ENCODE measurements at places on chromosomes 11 and 22.

DNA sequence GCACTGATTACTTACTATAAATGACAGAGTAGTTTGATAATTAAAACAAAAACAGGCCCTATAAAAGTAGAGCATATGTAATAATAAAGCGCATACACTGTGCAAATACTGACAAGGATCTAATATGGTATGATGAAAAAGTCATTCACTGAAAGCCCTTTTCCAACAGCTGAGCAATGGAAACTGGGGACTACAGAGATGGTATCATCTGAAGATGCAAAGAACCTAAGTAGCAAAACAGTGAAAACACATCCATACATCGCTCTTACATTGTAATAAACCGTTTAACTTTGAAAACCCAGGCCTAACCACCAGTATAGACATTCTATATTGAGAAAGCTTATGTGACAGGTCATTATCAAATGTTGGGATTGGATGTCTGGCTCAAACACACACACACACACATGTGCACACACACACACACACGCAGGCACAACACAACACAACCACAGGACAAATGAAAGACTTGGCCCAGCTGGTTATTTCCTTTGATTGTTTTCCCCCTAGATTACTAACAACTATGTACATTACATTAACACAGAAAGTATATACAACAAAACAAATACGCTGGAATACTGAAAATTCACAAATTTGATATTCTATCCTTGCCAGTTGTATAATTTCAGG, 119.5 kb downstream of the APOL5 start:
- no peak for DNase-seq

GRCh38 chr11:114250993-114251814, 45.0 kb upstream of the NNMT start:
- DNase-seq, result no peak

- no peak for DNase-seq
Observed at GRCh38 chr11:102436561-102436960, 16.0 kb downstream of the TMEM123 start.

DNA sequence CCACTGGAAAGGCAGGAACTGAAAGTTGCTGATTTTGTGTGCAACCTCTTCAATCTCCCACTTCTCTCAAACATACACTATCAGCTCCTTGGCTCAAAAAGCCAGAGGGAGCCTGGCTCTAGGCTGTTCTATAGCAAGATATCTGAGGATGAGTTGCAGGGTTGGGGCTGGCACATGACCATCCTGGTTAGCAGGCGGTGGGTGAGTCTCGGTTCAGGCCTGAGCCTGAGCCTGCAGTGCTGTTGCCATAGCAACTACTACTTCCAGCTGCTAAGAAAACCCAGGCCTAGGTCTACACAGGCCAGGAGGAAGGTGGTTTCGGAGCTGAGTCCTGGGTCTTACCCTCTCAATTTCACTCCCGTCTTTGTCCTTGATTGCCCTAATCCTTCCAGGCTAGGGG, 39.0 kb downstream of the CWC15 start:
- no peak for DNase-seq

- DNase-seq, result no peak
Observed at GRCh38 chr11:94032066-94032465, 10.9 kb downstream of the HEPHL1 start.

GRCh38 chr22:21726650-21727049, 8.9 kb downstream of the YPEL1 start:
- no peak for DNase-seq

DNA sequence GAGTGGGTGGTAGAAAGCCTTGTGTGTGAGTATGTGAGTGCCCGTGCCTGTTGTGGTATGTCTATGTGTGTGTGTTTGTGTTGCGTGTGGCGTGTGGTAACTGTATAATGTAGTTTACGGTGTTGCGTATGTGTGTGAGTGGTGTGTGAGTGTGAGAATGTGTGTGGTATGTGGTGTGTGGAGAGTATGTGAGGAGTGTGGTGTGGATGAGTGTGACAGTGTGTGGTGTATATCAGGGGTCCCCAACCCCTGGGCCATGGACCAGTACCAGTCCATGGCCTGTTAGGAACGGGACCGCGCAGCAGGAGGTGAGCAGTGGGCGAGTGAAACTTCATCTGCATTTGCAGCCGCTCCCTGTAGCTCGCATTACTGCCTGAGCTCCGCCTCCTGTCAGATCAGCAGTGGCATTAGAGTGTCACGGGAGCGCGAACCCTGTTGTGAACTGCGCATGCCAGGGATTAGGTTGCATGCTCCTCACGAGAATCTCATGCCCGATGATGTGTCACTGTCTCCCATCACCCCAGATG, 5.7 kb downstream of the UPK3A start:
- DNase-seq, result no peak

DNA sequence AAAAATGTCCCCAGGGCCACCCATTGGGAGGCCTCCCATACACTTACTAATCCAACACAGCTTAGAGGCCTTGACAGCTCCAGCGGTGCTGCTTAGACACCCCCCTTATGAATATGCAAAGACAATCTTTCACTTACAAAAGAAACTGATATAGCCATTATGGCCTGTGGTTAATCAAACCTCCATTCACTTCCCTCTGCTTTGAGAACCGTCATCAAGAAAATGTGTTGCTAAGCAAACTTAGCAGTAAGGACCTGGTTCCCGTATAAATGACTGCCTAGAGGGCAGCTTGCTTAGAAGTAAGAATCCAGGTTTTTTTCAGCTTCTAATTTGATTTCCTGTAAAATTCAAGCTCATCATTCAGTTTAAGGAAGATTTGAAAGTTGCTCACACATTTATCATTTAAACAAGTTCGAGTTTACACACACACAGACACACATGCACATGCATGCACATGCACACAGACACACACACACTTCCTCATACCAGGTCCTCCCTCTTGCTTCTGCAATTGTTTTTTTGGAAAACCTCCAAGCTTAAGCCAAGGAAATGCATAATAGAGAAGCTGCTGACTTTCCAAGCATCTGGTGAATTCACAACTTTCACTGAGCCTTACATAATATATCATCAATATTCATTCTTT, 137.7 kb upstream of the BLID start:
- no peak for DNase-seq

GRCh38 chr11:86355256-86355655, 19.4 kb upstream of the CCDC81 start:
- DNase-seq, result no peak

DNA sequence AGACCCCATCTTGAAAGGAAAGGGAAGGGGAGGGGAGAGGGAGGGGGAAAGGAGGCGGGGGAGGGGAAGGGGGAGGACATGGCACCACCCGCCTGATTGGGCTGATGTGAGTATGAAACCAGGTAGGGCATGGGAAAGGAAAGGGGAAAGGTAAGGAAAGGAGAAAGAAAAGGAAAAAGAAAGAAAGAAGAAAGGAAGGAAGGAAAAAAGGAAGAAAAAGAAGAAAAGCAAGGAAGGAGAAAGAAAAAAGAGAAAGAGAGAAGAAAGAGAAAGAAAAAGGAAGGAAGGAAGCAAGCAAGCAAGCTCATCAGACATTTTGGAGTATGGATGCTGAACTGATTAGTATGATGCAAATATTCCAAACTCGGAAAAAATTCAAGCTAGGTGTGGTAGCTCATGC, 36.0 kb upstream of the TFIP11 start:
- no peak for DNase-seq

DNA sequence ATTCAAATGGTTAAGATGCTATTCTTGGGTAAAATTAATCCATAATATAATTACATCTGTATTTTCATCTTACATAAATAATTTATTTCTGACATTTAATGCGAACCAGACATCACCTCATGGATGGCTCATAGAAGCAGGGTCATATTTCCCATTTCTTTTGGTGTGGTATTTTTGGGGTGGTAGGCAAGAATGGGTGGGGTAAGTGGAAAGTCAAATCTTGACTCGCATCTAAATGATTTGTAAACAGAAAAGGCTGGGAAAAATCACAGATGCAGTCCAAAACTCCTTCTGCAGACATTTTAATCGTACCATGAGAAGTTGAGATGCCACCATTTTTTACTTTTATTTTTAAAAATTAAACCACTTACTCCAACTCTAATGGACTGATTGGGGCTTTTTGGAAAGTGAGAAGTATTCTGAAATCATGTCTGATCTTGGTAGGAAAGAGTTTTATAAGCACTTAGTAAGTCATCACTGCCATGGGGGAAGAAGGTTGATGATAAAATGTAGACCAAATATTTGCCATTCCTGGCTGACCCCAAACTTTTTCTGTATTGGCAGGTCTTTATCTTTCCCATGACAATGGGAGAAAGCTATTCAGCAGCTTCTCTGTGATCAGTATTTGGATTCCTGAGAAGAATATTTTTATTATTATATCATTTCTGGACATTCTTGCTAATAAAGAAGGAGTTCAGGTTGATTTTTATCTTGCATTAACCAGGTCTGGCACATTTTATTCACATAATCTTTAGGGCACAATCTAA, 47.2 kb upstream of the BLID start:
- DNase-seq, result no peak

DNA sequence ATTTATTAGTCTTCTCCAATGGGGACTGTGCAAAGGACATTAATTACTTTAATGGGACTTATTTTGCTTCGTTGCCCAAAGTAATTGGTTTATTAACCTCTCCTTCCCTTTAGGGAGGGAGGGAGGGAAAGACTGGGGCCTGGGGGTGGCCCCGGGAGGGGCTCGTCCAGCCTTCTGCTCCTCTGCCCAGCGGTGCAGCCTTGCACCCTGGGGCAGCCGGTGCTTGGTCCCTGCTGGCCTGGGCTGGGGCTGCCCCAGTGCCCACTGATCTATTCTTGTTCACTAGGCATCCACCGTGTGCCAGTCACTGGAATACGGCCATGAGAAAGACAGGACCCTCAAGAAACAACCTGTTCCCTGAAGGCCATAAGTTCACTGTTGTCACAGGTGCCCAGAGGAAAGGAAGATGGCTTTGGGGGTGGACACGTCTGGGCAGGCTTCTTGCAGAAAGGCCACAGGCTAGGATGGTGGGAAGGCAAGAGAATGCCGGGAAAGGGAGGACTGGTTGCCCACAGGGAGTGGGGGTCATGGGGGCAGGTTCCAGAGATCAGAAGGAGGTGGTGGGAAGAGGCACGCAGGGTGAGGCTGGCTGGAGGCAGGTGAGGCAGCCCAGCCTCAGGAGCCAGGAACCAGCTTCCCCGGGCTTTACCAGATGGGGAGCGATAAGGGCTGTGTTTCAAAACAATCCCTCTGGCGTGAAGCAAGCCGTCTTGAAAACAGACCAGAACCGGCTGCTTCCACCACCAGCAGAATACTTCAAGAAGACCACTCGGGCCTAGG, 47.6 kb upstream of the KCNQ1OT1 start:
- DNase-seq, result no peak

GRCh38 chr11:21628641-21629040, 564.2 kb upstream of the ANO5 start:
- DNase-seq, result no peak

DNA sequence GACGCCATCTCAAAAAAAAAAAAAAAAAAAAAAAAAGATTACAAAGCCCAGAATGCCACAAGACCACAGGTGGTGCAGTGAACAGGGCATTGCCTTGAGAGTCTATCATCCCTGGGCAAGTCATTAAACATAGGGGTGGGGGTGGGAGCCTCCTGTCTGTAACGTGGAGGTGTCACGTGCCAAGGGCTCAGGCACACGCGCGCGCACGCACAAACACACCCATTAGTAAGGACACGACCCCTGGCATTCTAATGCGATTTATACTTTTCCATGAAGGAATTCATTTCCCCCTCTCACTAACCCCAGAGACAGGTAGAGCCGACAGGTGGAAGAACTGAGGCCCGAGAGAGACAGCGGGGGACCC, 5.8 kb upstream of the GCAT start:
- DNase-seq, result no peak

DNA sequence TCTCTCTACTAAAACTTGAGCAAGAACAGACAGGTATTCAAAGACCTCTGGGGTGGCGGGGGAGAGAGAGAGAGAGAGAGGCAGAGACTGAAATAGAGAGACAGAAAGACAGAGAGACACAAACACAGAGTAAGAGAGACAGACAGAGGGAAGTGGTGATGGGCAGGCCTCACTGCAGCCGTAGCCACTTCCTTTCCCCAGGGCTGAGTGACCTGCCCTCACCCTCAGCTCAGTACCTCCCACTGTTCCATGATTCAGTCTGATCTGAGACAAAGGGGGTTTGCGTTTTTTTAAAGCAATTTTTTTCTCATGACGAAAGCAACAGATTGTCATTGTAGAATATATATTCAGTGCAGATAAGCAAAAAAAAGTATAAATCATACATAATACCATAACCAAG, 607.9 kb upstream of the B3GAT1 start:
- no peak for DNase-seq

- peak; percentile 88 for DNase-seq
Observed at GRCh38 chr11:16001899-16002426, 354.4 kb downstream of the SOX6 start.

DNA sequence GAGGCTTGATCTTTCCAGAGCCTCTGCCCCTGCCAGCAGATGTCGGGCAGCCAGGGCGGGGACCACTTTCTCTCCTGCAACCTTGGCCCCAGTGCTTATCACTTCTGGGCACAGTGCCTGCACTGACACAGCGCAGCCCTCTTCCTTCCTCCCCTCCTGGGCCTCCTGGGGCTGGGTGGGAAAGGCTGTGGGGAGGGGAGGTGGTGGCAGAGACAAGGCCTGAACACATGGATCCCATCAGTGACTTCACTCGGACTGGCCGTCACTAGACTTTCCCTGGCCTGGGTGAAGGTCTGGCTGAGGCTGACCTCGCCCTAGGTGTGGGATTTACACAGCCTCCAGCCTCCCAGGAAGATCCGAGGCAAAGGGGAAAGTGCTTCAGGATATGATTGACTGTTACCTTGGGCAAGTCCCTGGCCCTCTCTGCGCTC, 68.1 kb downstream of the LRRC32 start:
- DNase-seq, result no peak

- DNase-seq, result no peak
Observed at GRCh38 chr11:95081412-95081811, 8.2 kb upstream of the ENDOD1 start.

DNA sequence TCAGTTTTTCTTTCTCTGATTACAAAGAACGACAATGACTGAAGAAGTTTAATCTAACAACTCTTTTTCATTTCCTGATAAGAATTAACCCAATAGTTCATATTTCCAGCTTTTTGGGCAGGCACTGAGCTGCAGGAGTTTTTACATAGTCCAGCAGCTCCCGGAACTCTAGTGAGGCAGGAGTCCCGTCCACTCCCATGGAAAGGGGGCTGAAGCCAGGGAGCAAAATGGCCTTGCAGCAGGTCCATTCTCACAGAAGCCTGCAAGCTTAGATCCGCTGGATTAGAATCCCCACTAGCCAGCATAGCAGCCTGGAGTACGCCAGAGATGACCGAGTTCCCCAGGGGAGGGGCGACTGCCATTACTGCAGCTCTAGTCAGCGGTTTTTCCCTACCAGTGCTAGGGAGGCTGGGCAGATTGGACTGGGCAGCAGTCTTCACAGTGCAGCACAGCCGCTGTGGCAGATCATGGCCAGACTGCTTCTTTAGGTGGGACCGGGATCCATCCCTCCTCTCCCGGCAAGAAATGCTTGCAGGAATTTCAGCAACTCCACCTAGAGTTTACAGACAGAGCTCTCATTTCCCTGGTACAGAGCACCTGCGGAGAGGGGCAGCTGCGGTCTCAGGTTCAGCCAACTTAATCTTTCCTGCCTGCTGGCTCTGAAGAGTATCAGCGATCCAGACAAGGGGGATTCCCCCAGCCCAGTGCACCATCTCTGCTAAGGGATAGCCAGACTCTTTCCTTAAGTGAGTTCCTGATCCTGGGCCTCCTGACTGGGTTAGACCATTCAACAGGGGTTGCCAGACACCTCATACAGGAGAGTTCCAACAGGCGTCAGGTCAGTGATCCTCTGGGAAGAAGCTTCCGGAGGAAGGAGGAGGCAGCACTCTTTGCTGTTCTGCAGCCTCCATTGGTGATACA, 742 bp upstream of the CASP4 start:
- DNase-seq, result peak; percentile 53
